Stimulated activated CD8-positive, alpha-beta memory T cell treated with anti-CD3 and anti-CD28 coated beads, Interleukin-2, amount 100 ng/mL, for 48 hours (primary cell): ENCODE measurements at places on chromosomes 4 and X.

- no peak for DNase-seq
Measured at GRCh38 chr4:169384779-169385178, 114.0 kb upstream of the SH3RF1 start.

- no peak for DNase-seq
Measured at GRCh38 chrX:69123481-69123880, 41.8 kb downstream of the PJA1 start.

GRCh38 chrX:129831091-129831885 is 12.4 kb downstream of the ZDHHC9 start:
- no peak for DNase-seq

DNA sequence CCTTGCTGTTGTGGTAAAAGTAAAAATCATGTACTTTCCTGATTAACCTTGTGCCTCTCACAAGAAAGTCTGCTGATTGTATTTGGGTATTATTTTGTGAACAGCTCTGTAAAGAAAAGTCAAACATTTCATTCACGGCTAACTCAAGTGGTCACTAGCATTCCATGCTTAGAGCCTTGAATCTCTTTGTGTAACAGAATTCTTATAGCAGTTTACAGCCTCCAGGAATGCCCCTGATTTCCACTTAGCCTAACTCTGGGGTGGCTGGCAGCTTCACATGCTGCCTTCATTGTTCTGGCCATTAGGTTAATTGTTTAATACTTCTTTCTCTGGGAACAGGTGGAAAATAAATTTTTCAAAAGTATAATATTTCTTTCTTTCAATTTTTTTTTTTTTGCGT is 226.7 kb downstream of the RBMX2 start:
- DNase-seq, result no peak

- DNase-seq, result no peak
Measured at GRCh38 chrX:110667706-110668105, 127.9 kb downstream of the CHRDL1 start.

DNA sequence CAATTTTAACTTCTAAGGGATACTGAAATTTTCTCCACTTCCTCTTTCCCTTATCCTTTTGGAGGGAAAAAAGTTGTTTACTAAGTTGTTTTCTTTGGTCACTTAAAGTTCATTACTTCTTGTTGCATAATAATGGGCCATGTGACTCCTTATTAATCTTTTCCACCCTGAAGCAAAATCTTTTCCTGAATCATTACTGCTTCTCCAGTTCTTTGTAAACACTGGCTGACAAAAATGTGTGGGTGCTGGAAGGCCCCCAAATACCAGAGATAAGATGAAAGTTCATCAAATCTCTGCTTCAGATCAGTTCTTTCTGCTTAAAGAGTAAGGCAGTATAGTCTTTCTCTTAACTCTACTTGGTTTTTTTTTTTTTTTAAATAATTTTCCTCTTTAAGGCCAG is 108.9 kb upstream of the NHS start:
- DNase-seq, result no peak

DNA sequence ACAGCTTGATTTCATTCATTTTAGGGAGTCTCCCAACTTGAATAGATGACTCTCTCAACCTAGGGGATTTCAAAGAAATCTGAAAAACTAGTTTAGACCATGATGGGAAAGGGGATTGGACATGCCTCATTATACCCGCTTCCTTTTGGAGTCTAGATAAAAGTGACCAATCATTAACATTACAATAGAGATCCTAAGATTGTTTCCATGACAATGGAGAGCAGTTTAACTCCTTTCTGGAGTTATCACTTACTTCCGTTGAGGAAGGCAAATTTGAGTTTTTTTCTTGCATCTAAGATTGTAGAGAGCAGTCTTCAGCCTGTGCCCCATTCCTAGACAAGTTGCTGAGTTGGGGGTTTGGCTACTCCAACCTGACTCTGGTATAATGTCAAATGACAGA is 11.4 kb upstream of the IL15 start:
- no peak for DNase-seq

DNA sequence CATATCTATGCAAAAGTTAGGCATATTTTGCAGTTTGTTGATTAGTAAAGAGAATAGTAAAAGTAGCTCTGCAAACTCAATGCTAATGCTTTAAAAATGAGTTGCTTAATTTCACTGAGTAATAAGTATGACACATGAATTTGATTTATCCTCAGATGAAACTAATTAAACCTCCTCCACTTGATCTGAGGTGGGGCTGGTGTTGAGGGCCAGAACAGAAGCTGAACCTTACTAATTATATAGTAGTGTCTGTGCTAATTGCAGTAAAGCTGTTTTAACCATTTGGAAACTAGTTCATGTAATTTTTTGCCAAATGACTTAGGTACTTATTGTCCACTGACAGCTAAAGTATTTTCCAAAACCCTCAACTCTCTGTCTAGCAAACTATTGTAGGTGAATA is 7.7 kb upstream of the PGAM4 start:
- DNase-seq, result no peak

DNA sequence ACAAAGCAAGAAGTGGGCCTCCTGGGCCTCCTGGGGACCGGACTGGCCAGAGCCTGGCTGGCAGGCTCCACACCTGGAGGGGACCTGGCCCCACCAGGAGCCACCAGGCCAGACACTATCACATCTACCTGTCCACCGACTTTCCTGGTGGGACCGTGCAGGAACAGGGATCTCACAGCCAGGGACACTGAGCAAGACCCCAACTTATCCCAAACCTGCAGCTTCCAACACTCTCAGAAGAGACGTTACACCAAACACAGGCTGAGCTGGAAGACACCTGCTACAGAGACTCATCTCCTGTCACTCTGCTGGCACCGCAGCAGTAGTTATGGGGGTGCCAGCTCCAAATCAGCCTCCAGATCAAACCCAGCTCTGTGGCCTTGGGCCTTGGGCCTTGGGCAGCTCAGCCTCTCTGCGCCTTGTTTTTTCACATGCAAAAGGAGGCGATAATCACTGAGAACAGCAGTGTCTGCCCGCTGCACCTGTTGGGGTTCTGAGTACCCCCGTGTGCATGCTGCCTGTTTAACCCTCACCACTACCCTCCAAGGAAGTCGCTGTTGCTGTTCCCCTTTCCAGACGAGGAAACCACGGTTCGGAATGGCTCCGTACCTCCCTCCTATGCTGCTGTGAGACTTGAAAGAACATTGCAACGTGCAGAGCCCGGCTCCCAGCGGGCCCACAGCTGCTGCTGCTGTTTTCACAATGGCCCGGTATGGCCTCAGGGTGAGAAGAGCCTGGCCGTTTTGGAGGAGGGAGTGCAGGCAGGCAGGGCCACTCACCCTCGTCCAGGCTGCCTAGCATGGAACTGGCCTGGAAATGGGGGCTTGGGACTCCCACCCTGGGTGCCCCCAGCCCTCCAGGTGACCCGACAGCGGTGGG is 69.6 kb downstream of the ADRA2C start:
- no peak for DNase-seq

DNA sequence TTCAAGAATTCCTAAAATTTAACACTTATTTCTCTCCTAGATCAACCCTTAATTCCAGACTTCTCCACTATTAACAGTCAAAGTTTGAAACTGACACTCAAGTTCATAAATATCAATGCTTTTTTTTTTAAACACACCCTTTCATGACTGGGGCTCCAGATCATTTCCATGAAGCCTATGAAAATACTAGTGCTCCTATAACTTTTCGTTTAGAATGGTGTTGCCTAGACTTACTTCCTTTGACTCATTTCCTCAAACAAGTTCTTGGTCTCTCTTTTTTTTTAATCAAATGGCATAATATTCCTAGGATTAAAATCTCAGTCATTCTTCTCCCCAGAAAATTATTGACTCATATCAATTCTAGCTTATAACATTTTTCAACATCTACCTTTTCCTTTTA is 13.1 kb downstream of the ZMAT1 start:
- DNase-seq, result no peak

DNA sequence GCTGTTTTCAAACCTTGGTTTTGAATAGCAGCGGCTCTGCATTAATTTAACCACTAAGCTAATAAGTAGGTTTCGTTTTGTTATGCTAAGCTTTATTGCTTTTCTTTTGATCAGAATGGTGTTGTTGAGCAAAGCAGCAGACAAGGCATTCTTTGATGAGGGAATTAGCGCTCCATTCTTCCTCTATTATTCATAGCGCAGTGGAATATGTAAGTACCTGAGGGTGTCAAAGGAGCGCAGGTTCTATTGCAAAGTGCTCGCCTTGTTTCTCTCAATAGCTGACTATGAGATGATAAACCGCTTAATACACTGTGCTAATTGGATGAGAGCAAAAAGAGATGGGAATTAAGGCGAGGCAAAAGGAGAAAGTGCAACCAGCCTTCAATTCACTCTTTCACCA is 16.3 kb downstream of the ARX start:
- no peak for DNase-seq

- DNase-seq, result no peak
Measured at GRCh38 chrX:1224954-1225353, 12.5 kb upstream of the CRLF2 start.

DNA sequence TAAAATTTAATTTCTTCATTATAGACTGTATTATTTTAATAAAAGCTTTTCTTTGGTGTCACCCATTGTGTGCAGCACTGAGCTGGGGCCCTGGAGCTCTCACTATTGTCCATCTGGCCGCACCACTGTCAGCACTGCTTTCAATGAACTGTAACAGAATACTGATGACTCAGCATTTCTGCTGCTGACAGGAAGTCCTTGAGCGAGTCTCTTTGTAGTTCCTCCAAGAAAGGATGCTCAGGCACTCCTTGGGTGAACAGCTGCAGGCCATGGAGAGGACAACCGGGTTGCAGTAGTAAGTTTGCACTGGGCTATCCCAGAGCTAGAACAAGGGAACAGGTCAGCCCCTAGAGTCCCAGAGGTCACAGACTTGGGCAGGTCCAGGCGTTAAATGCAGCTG is 81.6 kb downstream of the SORBS2 start:
- DNase-seq, result no peak

DNA sequence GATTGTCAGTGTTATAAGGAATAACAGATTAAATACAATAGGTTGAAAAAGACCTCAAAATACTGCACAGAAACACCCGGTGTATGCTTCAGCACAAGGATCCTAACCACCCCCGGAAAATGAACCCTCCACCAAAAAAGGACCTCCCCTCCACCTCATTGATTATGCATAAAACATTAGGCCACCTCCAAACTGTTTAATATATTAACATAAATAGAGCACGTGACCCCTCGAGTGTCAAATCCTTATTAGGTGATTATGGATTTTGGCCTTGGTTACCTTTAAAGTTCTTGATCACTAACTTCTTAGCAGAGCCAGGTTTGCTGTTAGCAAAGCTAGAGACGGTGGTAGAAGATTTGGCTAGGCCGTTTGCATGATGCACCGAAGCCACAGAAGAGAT is 958 bp downstream of the CUL4B start:
- no peak for DNase-seq

DNA sequence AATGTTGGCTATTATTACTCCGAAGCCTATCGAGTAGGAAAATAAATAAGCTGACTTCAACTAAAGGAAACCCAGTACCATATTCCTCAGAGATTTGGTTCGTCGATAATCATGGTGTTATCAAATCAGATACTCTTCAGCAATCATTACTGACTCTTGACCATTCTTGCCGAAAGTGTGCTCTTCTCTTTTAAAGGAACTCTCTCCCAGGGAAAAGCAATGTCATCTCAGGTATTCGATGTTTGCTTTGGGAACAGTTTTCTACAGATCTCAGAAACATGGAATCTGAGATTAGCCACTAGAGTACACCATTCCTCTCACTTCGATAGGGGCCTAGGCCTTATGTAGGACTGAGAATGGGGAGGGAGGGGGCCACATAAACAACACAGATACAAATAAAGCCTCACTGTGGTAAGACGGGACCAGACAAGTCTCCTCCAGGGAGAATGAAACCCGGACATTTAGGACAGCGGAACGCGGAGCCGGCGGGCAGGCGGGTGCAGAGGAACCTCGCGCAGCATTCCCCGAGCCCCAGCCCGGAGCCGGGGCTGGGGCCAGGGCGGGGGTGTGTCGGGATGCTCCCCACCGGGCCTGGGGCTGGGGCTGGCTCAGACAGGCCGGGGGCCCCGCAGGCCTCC is 581 bp downstream of the DNAJB14 start:
- DNase-seq, result no peak

- DNase-seq, result no peak
Measured at GRCh38 chr4:58435871-58436270, 1325.7 kb upstream of the IGFBP7 start.

DNA sequence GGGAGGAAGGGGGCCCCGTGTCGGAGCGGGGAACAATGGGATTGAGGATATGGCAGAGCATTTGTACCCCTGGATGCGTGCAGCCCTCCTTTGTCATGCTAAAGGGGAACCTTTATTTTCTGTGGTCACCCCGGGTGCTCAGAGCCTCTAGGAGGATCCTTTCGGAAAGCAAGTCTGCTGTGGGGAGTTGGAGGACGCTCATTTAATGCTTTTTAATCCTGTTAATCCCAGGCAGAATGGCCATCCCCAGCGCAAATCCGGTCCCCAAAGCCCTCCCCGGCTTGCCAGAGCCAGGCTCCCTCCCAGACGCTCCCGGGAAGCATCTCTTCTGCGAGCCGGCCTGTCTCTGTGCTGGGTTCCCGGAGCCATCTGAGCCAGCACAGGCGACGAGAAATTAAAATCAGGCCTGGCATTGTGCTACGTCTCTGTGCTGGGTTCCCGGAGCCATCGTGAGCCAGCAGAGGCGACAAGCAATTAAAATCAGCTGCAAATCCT is 113.2 kb upstream of the PPP2R3B start:
- DNase-seq, result no peak

GRCh38 chr4:129179276-129179675 is 83.3 kb downstream of the C4orf33 start:
- DNase-seq, result no peak

DNA sequence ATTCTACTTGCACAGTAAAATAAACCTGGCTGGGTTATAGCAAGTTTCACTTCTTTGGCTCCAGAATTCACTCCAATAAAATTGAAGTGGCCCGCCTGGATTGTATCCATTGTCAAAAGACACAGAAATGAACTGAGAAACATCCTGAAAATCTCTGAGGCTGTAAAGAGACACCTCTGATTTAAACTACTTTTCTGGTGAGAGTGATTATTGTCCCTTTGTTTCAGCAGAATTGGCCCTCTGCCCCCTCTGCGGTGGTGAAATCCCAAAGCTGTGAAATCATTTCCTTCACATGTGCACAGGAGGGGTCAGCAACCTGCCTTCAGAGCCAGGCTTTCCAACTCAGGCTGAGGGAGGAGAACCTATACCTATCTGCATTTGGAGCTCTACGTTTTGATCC is 23.0 kb downstream of the GAB3 start:
- DNase-seq, result no peak

- DNase-seq, result no peak
Measured at GRCh38 chr4:111923786-111924185, 221.5 kb upstream of the FAM241A start.

DNA sequence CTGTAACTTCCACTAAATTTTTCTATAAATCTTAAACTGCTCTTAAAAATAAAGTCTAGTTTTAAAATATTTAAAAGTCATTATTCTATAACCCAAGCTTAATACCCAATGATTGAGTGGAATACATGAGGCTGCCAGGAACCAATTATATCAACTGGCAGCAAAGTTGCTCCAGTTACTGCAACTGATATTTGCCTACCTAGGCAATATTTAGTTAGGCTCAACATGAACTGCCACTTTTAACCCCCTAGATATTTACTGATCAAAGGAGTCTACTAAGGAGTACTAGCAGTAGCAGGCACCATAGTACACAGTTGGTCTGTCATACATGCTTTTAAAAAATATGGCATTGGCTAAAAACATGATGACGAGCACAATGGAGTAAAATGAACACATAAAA is 29.9 kb upstream of the RADX start:
- DNase-seq, result no peak

GRCh38 chrX:137565921-137566745 is at the start of gene ZIC3:
Gene ZIC3, plus strand, starts transcription at chrX:137566127. Its CDS starts 565 bp downstream, at chrX:137566692.
- DNase-seq, result no peak

GRCh38 chrX:102341867-102342266 is 94.9 kb downstream of the NXF2 start:
- DNase-seq, result no peak

GRCh38 chr4:86130160-86130933 is 229.5 kb downstream of the MAPK10 start:
- DNase-seq, result no peak
